Skin of body (tissue), 3 donors: ENCODE measurements at places on chromosomes 5 and 9. TPM values are rescaled to one million over a fixed set of nuclear protein-coding genes. Genes with fewer than 3 reads are reported as not detected.

Gene ADRB2
- 3.8 TPM for total RNA-seq

Gene CHSY3
- total RNA-seq = 9.6 TPM

Gene NR6A1
- 0.99 TPM for total RNA-seq

Gene PDGFRB
- 90.9 TPM for total RNA-seq

Gene PFN3
- not detected for total RNA-seq

Gene ARHGAP26
- 40.6 TPM for total RNA-seq

Gene N4BP3
- total RNA-seq = 4.6 TPM

Gene HSPB3
- total RNA-seq = 15.3 TPM

Gene RNF208
- 0.20 TPM for total RNA-seq

DNA sequence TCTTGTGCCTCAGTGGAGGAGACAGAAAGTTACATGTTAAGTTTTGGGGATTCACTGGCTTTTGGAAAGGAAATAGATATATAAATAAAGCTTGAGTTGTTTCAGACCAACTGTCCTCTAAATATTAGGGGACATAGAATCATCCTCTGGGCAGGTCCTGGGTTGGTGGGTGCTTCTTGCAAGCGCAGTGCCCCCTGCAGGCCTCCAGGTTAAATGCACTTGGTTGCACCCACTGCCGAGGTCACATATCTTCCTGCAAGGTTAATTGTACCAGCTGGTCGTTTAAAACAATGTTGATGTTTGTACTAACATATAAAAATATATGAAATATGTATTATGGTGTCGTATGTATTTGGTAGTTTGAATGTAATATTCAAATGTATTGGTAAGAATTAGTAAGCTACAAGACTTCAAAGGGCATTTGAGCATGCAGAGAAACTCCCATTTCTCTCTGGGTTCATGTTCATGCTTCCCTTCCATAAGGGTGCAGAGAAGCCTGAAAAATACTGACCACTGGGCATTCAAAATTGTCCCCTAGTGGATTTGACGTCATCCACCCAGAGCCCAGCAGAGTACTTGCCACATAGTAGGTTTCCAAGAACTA lies 87.0 kb downstream of the ZNF618 start:
- no peak for DNase-seq

GRCh38 chr5:6659941-6660684 lies 26.9 kb downstream of the SRD5A1 start:
- no peak for DNase-seq

DNA sequence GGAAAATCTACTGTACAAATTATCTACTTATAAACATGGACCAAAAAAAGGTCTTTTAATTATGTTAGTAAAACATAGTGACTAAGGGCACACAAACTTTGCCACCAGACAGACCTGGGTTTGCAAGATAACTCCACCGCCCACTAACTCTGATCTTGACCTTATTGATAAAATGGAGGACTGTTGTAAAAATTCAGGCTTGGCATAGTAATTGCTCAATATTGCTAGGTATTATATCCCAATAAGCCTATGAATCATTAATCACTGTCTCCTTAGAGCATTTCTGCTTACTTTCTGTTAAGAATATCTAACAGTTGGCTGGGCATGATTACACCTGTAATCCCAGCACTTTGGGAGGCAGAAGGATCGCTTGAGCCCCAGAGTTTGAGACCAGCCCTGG lies 3.8 kb downstream of the C9orf40 start:
- DNase-seq = no peak

- no peak for DNase-seq
Measured at GRCh38 chr5:57216714-57217113, 42.9 kb downstream of the GPBP1 start.

DNA sequence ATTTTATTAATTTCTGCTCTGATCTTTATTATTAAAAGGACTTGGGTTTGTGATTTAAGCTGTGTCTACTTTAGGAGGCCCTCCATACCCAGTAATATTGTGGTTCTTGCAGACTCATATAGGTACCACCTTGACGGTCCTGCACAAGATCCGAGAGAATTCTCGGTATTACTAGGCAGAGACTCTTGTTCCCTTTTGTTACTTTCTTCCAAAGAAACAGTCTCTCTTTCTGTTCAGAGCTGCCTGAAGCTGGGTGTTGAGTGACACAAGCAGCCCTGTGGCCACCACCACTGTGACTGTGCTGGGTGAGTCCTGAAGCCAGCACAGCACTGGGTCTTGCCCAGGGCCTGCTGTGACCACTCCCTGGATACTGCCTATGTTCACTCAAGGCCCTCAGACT lies 666.6 kb downstream of the SEMA5A start:
- no peak for DNase-seq

DNA sequence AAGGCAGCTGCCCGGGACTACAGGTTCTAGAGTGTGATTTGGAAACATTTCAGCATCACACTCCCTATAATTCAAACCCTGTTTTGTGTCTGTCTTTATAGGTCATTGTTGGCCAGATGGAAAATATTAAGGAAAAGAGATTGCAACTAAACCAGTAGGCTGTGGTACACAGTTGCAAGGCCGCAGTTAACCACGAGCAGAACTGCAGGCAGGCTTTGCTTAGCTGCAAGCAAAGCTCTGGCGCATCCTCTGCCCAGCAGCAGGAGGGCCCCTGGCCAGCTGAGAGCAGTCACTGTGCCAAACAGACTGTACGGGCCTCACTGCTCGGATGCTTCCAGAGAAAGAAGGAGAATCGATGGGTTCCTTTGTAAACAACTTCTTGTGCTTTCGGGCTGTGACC lies 204.5 kb downstream of the DENND1A start:
- DNase-seq = no peak

DNA sequence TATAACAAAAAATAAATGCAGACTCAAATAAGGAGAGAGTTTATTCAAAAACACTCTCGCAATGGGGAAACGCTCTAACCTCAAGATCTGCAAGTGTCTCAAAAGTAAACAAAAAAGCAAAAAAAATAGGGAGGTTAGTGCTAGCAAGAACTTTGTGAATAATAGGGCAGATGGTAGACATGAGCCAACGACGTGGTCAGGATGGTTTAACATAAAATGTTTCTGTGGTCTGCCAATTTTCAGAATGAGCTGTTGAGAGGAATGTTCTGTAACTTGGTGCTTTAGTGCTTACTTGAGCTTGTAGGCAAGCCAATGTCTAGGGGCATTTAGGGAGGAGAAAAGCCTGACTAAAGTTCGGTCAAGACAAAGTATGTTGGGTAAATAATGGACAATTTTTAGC lies 1813.9 kb upstream of the CDH6 start:
- no peak for DNase-seq

DNA sequence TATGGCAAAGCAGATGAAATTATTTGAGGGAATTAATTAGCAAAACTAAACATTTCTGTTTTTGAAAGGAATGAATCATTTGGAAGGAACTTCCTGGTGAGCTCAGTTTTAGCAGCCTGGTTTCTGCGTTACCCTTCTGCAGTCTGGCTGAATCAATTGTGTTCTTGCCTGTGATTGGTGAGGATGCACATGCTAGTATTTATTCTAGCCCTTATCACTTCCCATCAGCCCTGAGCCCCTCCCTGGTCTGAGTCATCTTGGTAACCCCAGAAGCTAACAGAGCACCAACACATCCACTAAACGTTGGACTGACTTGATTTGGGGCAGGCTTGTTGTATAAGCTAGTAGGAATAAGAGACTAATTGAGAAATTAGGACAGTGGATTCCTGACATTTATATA lies 6.6 kb downstream of the TJP2 start:
- DNase-seq = no peak

DNA sequence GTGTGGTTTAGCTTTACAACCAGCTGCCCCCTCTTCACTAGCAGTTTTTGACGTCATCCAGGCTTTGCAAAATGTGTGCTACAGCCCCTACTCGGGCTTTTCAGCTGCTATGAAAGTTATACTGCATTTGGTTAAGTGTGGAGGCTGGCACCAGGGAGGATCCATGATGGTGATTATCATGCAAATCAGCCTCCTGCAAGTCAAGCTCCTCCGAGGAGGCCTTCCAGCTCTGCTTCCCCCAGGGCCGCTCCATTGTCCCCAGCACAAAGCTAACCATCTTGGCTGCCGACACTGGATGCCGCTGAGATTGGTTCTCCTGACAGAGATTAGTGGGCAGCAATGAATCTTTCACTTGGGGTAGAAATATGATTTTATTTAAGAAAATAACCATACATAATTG lies 159.6 kb downstream of the NR2F1-AS1 start:
- no peak for DNase-seq

- DNase-seq = peak; percentile 23
Measured at GRCh38 chr5:39415201-39415600, 9.6 kb downstream of the DAB2 start.

DNA sequence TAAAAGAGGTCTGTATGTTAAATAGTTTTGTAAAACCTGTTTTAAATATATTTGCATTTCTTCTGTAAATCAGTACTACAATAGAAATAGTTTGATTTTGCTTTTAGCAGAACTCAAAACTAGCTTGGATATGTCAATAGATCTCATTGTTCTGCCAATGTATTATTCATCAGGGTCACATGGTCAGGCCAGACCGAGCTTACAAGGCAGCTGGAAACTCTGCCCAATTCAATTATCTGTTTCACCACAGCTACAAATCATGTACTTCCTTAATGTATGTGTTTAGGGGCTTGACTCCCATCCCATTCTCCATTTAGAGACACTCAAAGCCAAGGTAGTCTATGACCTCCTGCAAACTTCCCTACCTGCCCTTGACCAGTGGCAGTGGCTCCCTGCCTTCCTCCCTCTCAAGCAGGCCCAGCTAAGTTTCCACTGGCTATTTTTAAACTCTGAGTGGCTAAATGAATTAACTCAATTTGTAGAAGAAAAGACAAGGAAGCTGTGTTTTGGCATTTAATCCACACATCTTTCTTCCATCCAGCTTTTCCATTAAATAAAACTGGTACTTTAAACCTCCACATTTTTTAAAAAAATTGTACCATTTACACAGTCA lies 46.4 kb upstream of the SELENOP start:
- DNase-seq = peak; percentile 18

- peak; percentile 27 for DNase-seq
Measured at GRCh38 chr9:75885652-75886051, 4.8 kb upstream of the PCSK5 start.

DNA sequence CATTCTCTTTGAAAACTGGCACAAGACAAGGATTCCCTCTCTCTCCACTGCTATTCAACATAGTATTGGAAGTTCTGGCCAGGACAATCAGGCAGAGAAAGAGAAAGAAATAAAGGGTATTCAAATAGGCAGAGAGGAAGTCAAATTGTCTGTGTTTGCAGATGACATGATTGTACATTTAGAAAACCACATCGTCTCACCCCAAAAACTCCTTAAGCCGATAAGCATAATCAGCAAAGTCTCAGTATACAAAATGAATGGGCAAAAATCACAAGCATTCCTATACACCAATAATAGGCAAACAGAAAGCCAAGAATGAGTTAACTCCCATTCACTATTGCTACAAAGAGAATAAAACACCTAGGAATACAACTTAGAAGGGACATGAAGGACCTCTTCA lies 21.0 kb upstream of the EPB41L4A start:
- no peak for DNase-seq

GRCh38 chr5:128956164-128956563 lies 9.1 kb upstream of the SLC27A6 start:
- DNase-seq = no peak

- no peak for DNase-seq
Measured at GRCh38 chr5:140239461-140239860, 63.4 kb downstream of the PFDN1 start.

- DNase-seq = no peak
Measured at GRCh38 chr9:130268521-130269211, 3.1 kb downstream of the HMCN2 start.

DNA sequence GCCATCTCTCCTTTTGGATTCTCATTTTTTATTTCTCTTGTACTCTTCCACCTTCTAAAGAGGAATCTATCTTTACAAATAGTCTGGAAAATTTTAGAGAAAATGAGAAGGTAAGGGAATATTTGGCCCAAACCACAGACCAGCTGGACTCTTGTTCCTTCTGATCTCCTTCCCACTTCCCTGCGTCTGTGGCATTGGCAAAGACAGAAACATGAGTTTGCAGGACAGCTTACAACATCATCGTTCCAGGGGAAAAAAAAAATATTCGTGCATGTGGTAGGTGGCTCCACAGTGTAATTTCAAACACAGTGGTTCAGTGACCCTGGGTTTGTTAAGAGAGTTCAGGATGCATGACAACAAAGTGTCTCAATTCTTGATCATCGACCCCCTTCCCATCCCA lies 755.0 kb downstream of the DNAH5 start:
- DNase-seq = no peak

DNA sequence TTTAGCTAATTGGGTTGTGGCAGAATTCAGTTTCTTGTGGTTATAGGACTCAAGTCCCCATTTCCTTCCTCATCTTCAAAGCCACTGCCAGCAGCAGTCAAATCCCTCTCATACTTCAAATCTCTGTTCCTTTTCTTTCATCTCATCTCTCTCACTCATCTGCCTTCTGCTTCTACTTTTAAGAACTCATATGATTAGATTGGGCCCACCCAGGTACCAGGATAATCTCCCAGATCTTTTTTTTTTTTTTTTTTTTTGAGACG lies 8.0 kb upstream of the REEP5 start:
- DNase-seq = no peak

DNA sequence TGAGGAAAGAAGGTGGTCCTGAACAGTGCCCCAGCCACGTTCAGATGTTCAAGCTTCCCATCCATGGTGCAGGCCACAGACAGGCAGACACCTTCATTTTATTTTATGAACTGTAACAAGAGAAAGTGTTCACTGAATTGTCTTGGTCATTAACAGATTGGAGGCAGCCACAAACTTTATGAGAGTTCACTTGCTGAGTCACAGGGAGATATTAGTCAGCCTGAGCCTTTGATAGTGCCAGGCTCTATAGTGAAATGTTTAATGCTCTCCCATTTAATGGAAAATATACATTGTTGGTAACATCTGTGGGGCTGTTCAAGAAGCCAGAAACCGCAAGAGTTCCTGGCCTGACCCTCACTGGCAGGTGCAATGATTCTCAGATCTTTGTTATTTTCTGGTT lies 237.0 kb downstream of the TENT4A start:
- no peak for DNase-seq

GRCh38 chr9:130833031-130833990 lies 1.7 kb upstream of the ABL1 start:
- peak; percentile 30 for DNase-seq

GRCh38 chr5:102778478-102778877 lies 23.4 kb downstream of the PAM start:
- DNase-seq = no peak

GRCh38 chr5:174767670-174768069 lies 43.3 kb downstream of the MSX2 start:
- no peak for DNase-seq

DNA sequence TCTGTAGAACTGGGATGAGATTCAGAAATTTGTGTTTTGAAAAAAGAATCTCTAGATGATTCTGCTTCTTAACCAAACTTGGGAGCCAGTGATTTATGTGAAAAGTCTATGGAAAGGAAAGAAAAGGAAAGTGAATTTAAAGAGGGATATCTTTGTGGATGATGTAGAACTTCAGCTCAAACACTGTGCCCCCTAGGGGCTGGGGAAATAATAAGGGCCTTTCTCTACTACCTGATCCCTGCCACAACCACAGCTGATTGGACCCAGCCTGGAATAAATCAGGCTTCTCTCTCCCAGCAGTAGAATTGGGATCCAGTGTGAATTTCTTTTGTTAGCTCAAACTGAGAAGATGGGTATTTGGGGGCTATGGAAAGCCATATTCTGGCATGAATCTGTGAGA lies 155.0 kb downstream of the PRELID2 start:
- DNase-seq = no peak
